ENCODE measurements at places on chromosomes 4 and X. TPM values are rescaled to one million over a fixed set of nuclear protein-coding genes. Genes with fewer than 3 reads are reported as not detected.

Gene RENBP
- total RNA-seq, result 2.3 TPM

Gene ELF2
- 16.7 TPM for total RNA-seq

Gene ARSJ
- 24.5 TPM for total RNA-seq

Gene NAA11
- total RNA-seq, result not detected

Gene GUCY1B1
- 3.7 TPM for total RNA-seq

Gene SUPT20HL2
- not detected for total RNA-seq

Gene SMIM10L2A
- total RNA-seq, result not detected

Gene CNGA1
- total RNA-seq, result 1.2 TPM

Gene GSX2
- total RNA-seq, result not detected

Gene POF1B
- not detected for total RNA-seq

Gene PDGFRA
- 63.1 TPM for total RNA-seq

Gene AREG
- total RNA-seq, result 0.71 TPM

Gene L1CAM
- 19.0 TPM for total RNA-seq

Gene ZNF185
- total RNA-seq, result 2.5 TPM

Gene EGFL6
- total RNA-seq, result not detected
